ENCODE measurements at places on chromosomes 1 and 21.

GRCh38 chr1:173411835-173412742 lies 65.0 kb upstream of the PRDX6 start:
- no peak for DNase-seq

DNA sequence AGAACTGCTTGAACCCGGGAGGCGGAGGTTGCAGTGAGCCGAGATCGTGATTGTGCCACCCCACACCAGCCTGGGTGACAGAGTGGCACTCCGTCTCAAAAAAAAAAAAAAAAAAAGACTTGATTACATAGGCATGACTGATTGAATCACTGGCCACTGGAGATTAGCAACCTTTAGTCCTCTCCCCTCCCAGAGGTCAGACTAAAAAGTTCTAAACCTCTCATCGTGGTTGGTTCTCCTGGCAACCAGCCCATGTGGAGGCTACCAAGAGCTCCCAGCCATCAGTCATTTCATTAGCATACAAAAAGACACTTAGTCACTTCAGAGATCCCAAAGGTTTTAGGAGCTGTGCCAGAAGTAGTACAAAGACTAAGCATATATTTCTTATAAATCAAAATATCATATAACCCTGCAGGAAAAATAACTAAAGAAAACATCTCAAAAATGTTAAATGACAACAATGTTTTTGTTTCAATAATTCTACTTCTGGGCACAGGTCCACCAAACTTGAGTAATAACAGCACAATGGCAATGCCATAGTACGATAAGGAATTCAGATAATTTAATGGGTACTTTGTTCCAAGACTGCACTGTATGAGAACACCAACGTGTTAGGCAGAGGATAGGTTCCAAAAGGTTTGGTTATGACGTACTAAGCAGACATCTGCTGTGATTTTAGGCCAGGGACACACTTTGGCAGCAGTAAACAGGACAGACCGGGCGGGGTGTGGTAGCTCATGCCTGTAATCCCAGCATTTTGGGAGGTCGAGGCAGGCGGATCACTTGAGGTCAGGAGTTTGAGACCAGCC lies 18.1 kb downstream of the USP48 start:
- no peak for DNase-seq

DNA sequence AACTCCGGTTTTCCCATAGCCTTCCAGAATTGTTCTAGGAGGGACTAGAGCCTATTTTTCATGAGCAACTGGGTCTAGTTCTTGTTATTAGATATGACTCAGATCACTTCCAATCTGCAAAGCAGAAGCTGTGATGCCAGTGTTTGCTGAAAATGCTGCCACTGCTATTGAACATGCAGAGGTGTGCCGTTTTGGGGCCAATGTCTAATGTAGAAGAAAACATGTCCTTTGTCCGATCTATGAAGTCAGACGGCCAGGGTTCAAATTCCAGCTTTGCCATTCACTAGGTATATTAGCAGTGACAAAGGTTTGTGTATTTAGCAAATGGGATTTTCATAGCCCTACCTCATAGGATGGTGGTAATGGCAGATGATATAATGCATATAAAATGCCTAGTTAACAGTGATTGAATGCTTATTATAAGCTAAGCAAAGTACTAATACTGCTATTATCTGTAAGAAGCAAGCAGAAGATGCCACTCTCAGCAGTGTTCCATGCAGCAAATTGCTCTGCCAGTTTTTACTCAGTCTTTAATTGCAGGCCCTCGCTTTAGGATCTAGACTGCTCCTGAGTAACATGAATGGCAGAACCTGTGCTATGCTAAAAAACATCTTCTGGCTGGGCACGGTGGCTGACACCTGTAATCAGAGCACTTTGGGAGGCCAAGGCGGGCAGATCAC lies 40.1 kb upstream of the CXADR start:
- no peak for DNase-seq

GRCh38 chr1:111967067-111967690 lies 22.3 kb downstream of the KCND3 start:
- no peak for DNase-seq

GRCh38 chr1:223264983-223265908 lies 98.7 kb downstream of the SUSD4 start:
- no peak for DNase-seq

- no peak for DNase-seq
Measured at GRCh38 chr1:226496453-226497015, 52.0 kb upstream of the STUM start.

- DNase-seq, result no peak
Measured at GRCh38 chr1:41629571-41629970, 145.1 kb upstream of the EDN2 start.

GRCh38 chr1:27366411-27367159 lies at the start of gene MAP3K6:
Gene MAP3K6 (minus strand): TSS chr1:27366961. CDS start chr1:27366597, 364 bp downstream.
- peak; percentile 79 for DNase-seq

GRCh38 chr1:211231873-211232272 lies 27.3 kb upstream of the RCOR3 start:
- DNase-seq, result no peak

DNA sequence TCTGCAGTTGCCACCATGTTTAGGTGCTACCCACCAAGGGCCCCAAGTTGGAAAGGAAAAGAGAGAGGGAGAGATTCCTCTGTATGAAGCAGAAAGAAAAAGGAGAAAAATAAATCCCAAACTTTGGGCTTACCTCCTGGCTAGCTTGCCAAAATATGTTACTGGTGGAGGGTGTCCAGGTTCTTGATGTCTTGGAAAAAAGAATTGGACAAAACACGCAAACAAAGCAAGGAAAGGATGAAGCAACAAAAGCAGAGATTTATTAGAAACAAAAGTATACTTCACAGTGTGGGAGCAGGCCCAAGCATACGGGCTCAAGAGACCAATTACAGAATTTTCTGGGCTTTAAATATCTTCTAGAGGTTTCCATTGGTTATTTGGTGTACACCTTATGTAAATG lies 204.5 kb upstream of the LRRC7 start:
- no peak for DNase-seq

- DNase-seq, result no peak
Measured at GRCh38 chr1:205477121-205477758, 21.4 kb upstream of the BLACAT1 start.

DNA sequence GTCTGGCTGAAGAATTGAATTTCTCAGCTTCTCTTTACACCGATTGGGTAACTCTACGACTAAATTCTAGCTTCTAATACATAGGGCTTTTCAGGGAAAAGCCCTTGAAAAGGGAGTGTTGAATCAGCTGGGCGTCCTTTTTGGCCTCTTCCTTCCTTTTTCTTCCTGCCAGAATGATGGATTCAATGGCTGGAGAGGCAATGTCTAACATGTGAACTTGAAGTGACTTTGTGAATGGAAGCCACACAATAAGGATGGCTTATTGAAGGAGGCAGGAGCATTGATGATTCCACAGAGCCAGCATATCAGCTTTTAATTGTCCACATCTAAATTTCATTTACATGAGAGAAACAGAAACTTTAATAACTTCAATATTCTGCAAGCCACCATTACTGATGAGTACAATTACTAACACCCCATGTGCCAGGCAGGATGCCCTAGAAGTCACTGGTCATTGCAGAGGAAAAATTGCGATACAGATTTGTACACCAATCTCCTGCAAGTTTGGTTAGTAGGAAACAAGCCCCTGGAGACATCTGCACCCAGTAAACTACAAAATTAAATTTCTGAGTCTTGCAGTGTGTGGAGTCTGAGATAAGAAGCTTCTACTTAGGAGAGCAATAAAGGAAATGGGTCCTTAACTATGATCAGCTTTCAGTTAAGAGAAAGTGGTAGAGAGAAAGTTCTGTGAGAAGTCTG lies 56.1 kb downstream of the STYXL2 start:
- no peak for DNase-seq

GRCh38 chr1:20358761-20359263 lies 68.1 kb downstream of the VWA5B1 start:
- DNase-seq, result no peak

DNA sequence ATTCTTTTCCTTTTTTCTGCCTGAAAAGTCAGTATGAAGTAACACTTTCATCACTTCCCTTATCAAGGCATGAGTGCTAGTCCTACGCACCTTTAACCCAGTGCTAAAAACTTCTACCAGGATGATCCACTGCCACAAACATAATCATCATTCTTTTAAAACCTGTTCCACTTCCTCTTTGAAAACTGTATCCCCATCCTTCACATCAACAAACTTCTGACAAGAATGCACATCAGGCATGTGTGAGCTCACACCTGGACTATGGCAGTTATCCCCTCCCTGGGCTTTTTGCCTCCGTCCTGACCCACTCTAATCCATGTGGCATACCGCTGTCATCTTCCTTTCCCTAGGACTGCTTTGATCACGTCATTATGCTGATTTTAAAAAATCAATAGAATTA lies 70.2 kb downstream of the ESRRG start:
- no peak for DNase-seq

DNA sequence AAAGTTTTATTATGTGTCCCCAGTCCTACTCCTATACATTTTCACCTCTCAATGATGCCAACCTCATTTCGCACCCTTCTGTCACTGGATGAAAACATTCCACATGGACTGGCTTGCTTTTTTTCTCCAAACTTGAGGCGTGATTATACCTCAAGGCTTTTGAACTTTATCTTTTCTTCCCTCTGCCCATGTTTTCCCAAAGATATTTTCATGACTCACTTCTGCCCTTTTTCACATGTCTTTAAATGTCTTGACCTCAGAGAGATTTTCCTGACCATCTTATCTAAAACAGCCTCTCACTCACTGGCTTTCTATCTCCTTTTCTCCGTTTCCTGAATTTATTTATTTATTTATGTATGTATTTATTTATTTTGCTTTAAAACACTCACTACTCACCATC lies 659.0 kb downstream of the PTPRC start:
- DNase-seq, result no peak

DNA sequence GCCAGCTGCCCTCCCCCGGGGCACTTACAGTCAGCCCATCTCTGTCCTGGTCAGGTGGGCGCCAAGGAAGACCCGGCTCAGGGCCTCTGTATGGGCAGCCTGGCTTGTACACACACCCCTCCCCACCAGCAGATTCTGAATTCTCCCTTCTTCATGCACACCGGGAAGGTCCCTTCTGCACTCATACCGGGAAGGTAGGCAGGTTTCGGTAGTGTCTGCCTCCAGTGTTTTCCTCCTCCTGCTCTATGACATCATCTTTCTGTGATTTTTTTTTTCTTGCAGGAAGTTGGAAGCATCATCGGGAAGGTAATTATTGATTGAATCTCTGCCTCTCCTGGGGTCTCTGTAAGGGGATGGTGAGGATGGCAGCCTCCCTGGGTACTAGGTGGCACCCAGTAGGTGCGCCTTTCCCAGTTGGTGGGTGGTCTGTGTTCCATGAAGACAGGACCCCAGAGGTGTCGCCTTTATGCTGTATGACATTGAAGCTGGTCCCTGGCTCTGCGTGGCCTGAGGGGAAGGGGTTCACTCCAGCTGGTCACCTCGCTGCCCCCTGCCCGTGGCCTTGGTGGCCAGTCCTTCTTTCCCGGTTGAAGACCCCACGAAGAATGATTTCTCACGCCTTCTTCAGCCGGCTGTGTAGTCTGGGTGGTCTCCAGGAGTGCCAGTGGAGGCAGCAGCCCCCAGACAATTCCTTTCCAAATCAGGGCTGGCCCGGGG lies 82.1 kb upstream of the COL6A1 start:
- DNase-seq, result no peak

GRCh38 chr1:53552981-53553733 lies 94.0 kb downstream of the DMRTB1 start:
- no peak for DNase-seq

GRCh38 chr21:43739621-43740435 lies 20.9 kb downstream of the PDXK start:
- DNase-seq, result no peak

DNA sequence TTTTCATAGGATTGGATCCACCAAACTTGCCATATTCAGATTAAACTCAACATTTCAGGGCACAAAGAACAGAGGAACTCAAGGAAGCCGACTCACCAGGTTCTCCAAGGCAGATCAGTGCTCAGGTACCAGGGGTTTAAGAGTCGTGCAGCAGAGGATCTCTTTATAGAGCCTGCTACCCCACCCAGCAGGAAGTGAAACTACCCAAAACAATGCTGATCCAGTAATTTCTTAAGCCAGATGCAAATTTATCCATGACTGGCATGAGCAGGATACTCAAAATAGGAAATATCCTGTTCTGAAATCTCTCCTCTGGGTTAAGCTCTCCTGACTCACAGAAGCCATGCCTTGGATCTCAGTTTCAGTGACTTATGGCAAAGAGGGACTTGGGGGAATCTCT lies at the start of gene SPRR2A:
TSS of gene SPRR2A (minus strand) at position 138 of the 400 bp plus-strand sequence. CDS start 777 bp downstream, outside the sequence.
- no peak for DNase-seq

All from endothelial cell (in vitro differentiated cells).